Fibroblast of upper back skin (primary cell): ENCODE measurements at places on chromosomes 4 and X.

GRCh38 chr4:25913851-25914669, at the start of gene SMIM20:
Gene SMIM20 (plus strand): TSS chr4:25914220. CDS start chr4:25914314, 94 bp downstream.
- DNase-seq = peak; percentile 87

GRCh38 chr4:80237992-80238391, 28.5 kb upstream of the FGF5 start:
- DNase-seq = peak; percentile 98

DNA sequence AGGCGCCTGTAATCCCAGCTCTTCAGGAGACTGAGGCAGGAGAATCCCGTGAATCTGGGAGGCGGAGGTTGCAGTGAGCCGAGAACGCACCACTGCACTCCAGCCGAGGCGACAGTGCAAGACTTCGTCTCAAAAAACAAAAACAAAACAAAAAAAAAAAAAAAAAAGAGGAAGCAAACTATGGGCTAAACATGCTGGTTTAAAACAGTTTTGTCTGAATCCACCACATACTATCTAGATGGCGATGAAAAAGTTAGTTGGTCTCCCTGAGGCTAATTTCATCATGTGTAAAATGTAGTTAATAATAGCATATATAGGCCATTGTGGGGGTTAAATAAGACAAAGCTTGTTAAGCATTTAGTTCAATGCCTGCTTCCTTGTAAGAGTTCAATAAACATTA, 451.1 kb downstream of the RPA4 start:
- no peak for DNase-seq

DNA sequence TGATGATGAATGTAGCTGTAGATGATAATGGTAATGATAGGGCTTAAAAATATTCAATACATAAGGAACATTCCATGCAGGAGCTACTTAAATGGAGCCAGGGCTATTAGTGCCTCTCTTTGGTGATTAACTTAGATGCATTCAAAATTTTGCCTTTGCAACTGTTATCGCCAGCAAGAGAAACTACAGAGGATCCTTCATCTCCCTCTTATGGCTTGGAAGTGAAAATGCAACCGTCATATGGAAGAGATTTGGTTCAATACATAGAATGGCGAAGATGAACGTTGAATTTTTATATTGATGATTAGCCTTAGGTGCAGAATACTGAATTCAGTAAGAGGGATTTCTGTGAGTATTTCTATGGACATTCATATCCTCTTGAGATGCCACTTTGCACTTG, 134.5 kb upstream of the NLGN4X start:
- DNase-seq = no peak

DNA sequence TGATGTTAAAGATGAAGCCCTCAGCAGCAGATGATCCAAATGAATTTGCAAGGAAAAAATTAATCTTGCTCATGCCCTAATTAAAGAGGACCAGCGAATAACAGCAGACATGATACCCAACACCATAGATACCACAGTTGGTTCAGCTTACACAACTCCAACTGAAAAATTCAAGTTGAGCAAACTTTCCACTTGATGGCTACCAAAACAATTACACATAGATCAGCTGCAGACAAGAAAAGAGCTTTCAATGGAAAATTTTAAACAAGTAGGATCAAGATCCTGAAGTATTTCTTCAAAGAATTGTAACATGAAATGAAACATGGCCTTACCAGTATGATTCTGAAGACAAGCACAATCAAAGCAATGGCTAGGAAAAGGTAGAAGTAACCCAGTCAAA, 90.0 kb downstream of the KLHL13 start:
- no peak for DNase-seq

DNA sequence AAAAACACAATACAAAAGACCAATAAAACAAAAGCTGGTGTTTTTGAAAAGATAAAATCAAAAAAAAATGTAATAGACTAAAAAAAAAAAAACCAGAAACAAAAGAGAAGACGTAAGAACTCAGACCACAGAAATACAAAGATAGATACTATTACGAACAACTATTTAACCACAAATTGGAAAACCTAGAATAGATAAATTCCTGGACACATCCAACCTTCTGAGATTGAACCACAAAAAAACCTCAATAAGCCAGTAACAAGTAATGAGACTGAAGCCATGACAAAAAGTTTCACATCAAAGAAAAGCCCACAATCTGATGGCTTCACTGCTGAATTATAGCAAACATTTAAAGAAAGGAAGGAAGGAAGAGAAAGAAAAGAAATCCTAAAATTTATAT, 16.2 kb downstream of the RCHY1 start:
- peak; percentile 27 for DNase-seq

DNA sequence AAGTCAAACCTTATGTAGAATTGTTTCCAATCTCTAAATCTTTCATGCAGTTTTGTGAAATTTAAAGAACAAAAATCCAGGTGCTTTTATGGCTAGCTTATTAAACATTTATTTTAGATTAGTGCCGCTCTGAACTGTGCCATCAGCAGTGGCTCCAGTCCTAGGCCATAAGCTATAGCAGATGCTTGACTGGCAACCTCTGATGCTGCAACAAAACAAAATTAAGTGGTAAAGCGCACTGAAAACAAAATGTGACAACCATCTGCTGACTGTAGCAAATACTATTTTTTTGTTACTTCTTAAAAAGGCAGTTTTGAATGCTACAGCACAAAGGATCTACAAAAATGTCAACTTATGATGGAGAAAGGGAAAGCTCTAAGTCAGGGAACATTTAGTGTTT, 237.4 kb downstream of the DCLK2 start:
- DNase-seq = no peak

DNA sequence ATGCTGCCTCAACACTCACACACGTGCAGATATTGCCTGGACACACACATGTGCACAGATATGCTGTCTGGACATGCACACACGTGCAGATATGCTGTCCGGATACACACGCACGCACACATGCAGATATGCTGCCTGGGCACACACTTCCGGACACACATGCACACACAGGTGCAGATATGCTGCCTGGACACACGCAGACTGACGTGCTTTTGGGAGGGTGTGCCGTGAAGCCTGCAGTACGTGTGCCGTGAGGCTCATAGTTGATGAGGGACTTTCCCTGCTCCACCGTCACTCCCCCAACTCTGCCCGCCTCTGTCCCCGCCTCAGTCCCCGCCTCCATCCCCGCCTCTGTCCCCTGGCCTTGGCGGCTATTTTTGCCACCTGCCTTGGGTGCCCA, 14.7 kb downstream of the FGFRL1 start:
- DNase-seq = no peak

DNA sequence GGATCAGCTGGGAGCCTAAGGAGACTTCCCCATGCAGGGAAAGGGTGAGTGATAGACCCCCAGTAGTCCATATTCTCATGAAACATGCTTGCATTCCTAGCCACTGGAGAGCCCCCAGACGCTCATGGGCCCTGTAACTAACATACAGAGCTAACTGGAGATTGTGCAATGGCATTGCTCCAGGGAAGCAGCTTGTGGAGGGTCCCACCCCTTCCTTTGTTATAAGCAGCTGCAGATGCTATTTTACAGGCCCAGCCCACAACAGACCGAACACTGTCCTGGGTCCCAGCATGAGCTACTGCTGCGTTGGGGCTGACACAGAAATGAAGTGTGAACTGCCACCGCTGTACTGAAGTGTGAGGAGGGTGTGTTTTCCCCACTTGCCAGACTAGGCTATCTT, 1465.7 kb upstream of the DIAPH2 start:
- DNase-seq = no peak

- no peak for DNase-seq
Measured at GRCh38 chr4:70706516-70706915, 15.2 kb upstream of the RUFY3 start.

DNA sequence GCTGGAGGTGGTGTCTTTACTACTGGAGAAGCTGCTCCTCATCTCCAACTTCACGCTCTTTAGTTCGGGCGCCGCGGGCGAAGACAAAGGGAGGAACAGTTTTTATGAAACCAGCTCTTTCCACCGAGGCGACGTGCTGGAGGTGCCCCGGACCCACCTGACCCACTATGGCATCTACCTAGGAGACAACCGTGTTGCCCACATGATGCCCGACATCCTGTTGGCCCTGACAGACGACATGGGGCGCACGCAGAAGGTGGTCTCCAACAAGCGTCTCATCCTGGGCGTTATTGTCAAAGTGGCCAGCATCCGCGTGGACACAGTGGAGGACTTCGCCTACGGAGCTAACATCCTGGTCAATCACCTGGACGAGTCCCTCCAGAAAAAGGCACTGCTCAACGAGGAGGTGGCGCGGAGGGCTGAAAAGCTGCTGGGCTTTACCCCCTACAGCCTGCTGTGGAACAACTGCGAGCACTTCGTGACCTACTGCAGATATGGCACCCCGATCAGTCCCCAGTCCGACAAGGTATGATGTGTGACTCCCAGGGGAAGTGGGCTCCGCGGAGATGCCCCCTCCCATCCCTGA, 634 bp downstream of the LRAT start:
- no peak for DNase-seq

DNA sequence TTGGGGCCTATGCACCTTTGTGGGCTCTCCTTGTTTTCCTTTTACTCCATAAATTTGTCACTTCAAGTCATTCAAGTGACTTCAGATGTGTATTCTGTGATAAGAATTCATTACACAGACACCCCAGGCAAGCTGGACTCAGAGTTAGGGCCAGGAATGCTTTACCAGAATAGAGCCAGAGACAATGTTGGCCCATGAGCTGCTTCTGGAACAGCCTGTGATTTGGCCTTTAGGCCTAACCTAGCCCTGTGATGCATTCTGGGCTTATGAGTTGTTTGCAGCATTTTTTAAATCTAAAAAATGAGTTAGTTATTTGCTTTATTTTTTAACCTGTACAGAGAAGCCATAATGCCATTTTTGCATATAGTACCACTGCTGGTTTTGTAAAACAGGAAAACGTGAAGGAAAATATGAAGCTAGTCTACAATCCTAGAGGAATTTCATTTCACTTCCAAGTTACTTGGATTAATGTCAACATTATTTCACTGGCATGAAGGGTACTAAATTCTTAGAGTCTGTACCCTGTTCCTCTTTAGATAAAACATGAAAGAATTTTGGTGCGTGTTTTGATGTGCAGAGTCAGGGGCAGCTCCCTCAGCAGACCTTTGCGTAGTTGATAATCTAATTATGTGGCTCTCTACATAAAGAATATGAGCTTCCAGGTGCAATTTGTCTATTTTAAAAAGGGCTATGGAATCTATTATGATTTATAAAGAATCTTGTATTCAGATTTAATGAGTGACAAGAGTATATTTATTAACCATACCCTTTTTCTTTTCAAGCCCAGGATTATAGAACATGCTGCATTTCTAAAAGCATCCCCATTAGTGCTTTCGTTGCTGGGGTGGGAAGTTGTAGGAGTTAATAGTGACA, 84.7 kb downstream of the ARHGAP10 start:
- DNase-seq = no peak

DNA sequence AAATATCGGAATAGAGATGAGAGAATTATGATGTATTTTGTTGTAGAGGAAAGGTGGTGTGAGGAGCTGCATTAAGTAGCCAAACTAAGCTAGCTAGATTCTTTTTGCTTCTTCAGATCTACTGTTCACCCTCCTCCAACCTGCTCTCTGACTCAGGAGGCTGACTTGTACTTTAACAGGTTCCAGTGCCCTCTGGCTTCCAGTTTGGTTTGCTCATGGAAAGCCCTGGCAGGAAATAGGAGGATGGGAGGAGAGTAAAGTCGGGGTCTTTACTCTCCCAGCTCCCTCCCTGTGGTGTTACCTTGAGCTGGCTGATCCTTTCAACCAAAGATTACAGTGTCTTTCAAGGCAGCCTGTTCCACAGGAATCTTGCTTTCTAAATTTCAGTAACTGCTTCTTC, 277.0 kb upstream of the EDA2R start:
- DNase-seq = no peak

DNA sequence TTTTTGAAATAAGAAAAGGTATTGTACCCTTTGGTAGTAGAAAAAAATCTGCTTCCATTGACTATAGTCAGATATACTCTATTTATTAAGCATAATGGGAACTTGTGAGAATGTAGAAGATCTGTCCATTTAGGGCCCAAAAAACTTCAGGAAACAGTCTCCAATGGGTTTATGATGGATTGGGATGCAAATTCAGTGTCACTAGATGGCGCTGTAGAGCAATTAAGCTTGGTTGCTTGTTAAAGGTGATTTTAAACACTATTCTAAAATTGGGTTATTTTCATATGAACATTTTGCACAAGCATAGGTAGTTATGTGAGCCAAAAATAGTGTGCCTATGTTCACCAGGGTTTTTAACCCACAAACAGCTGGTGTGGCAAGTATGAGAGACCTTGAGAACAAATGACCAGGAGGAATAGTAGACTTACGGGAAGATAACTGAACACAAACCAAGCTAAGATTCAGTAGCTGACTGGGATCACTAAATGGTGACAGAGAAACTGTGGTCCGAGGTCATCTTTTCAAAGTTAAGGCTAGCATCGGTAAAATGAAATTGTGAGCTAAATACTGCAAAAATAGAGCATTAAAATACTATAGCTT, 80.3 kb upstream of the LSM6 start:
- DNase-seq = peak; percentile 61

DNA sequence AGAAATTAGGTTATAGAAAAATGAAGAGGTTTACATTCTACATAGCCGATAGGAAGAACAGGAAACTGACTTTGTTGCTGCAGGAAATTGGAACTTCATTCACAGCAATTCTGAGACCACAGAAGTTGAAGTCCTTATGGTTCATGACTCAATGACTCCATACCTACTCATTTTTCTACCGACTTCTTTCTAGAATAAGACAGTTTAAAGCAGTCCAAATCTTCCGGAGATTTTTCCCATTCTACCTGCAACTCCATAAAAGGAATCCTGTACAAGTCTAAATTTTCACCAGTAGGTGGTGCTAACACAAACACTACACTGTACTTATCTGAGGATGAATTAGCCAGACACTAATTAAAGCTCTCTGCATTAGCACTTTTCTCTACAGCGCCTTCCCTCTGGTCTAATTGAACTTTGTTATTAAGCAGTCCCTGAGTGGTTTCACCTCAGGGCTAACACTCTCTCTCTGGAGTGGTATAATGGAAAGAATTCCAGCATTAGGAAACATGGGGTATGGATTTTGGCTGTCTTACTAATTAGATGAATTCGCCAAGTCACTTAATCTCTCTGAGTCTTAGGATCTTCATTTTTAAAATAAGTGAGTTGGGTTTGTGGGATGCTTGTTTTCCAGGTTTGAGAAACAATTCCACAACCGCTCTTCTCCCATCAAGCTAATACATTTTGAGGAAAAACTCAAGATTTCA, 167.9 kb downstream of the SMIM20 start:
- DNase-seq = peak; percentile 42
